Activated CD8-positive, alpha-beta T cell treated with anti-CD3 and anti-CD28 coated beads, Interleukin-2, amount 10 ng/mL, durations not matched to agents 7 days and 5 days (primary cell): ENCODE measurements at places on chromosomes 2 and 18. TPM values are rescaled to one million over a fixed set of nuclear protein-coding genes. Genes with fewer than 3 reads are reported as not detected.

DNA sequence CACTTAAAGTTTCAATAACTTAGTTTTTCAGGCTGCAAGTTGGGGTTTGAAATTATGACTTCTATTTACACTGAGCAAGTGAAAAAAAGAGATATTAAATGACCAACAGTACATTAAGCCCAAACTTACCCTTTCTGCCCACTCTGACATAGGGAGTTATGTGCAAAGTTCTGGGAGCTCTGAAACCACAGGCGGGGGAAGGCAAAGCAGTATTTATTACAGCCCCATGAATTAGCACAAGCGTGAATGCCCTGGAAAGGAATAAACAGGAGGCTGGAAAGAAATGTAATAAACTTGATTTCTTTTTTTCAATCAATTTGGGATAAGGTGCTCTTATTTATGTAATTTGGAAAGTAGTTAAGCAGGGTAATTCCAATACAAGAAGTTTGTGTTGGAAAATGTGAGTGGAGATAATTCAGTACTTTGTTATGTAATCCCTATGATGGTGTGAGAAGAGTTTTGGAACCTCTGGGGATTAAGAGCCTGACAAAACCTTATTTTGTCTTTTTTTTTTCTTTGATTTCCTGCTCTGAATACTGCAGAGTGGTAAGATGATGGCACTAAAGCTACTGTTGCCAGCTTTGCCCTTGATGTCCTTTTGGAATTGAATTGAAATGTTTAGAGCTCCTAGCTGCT, 351.5 kb downstream of the ARHGAP15 start:
- no peak for DNase-seq
- H3K27ac ChIP-seq: no peak overlapping the region
- no peak overlapping the region for H3K4me3 ChIP-seq
- no peaks in the 10 kb centered on the region for H3K4me1 ChIP-seq

Gene RRM2
- 571 TPM for total RNA-seq

Gene ATG4B
- total RNA-seq: 81.2 TPM

DNA sequence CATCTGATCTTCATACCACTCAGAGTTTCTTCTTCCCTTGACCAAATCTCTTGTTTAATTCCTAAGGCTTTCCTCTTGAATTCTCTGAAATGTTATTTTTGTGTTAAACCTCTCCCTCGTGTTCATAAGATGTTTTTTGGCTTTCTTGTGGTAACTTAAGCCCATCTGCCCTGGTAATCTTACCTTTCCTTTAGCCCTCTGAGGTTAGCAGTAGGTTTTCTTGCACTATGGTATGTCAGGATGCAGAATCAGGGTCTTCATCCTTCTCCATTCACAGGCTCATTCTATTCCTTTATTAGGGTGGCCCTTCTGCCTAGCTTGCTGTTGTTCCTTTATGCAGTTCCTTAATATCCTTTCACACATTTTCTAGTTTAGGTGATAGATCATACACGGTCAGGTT, 24.1 kb downstream of the GIGYF2 start:
- DNase-seq: no peak
- H3K36me3 ChIP-seq: peaks cover 61% of the 10 kb centered on the region
- H3K4me3 ChIP-seq: peak overlapping the region; percentile 29
- H3K4me1 ChIP-seq: peaks cover 46% of the 10 kb centered on the region
- H3K27me3 ChIP-seq: no peaks in the 10 kb centered on the region

DNA sequence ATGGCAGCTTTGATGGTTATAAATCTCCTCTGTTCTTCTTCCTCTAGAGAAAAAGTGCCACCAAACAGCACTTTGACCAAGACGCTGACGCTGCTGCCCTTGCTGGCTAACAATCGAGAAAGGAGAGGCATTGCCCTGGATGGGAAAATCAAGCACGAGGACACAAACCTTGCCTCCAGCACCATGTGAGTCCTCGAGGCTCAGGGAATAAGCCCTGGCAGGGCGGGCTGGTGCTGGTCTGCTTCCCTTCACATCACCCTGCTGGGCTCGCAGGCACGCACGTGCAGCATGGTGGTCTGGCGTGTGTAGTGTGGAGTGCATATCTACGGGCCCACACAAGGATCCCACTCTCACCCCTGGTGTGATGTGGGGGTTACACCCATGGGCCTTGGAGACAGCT, 19.4 kb upstream of the DGKD start:
- peaks cover 6% of the 10 kb centered on the region for H3K27me3 ChIP-seq
- H3K4me3 ChIP-seq: no peak overlapping the region
- H3K4me1 ChIP-seq: peaks cover 68% of the 10 kb centered on the region
- peaks cover 6% of the 10 kb centered on the region for H3K36me3 ChIP-seq

DNA sequence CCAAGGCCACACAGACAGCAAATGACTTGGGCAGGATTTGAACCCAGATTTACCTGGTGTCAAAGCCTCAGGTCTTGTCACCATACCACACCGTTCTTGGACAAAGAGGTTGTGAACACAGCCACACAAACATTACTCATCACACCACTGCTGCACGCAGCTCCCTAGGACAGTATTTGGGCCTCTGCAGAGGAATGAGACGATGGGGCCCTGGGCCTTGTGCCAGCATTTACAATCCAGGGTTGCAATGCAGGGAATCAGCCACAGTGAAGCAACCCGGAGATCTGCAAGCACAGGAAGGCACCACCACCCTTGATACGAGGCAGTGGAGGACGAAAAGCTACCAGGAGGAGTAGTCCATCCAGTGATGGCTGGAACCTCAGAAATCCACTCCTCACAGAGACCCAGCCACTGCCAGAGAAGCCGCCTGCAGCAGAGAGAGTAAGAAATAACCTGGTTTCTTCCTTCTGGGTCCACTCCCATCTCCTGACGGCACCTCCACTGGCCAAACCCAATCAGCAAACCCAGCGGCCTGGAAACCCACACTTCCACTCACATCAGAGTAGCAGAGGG, 3.7 kb upstream of the MTCL1 start:
- H3K4me3 ChIP-seq: no peak overlapping the region
- no peaks in the 10 kb centered on the region for H3K36me3 ChIP-seq
- no peak overlapping the region for H3K27ac ChIP-seq
- H3K27me3 ChIP-seq: peaks cover 40% of the 10 kb centered on the region

DNA sequence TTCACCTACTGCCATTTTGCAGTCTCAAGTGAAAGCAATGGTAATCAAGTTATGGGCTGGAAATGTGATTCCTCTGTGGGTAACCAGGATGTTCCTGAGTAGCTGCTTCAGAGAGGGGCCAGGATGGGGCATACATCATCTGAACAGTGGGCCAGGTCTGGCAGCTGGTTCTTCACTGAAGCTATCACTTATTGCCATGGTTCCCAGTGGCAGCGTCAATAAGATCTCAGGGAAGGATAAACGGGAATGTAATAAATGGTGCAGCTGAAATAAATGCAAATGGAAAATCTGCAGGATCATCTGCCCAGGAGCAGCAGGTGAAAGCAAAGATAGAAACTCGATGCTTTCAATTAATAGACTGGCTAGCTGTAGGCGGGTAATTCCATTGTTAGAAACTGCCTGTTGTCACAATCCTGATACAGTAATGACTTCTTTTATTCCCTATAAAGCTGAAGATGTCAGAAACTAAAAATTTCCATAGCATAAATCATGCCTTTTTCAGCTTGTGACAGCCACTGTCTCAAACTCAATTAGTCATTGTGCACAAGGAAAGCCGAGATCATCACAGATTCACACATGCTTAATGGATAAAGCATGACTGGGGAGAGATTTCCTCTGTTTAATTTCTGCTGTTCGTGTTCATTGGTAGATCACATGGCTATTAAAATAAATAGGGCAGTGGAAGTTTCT, 56.2 kb upstream of the CCDC85A start:
- H3K27me3 ChIP-seq: no peaks in the 10 kb centered on the region
- H3K27ac ChIP-seq: no peak overlapping the region
- H3K4me1 ChIP-seq: no peaks in the 10 kb centered on the region

DNA sequence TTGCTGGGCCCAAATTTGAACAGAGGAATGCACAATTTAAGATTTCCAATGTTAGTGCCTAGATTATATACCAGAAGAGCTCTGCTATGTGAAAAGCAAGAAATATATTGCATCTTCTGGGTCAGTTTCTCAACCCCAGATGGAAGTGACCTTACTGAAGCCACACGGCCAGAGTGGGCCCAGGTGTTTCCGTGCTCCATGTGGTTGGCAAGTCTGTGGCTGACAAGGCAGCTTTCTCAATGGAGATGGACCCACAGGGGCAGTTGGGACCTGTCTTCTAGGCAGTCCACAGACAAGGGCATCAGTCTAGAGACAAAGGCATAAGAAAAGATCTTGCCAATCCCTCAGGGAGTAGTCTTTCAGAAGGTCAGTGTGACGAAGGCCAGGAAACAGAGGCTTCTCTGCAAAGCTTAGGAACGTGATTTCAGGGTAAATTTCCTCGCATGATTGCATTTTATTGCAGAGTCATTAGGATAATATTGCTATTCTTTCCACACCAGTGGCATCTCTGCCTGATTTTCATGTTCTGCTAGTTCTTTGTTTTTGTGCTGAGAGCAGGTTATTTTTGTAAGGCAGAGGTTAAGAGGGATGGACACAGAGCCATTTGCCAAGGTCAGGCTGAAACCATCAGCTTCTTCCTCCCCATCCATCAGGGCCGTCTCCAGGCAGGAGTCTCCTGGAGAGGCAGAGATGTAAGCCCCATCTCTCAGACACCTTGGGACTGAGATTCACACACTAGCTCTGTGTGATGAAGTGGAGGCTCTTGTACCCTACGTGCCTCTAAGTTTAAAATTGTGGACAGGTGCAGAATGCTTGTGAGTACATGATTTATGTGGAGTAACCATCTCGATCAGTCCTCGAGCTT, 202.1 kb downstream of the ANKRD30B start:
- no peaks in the 10 kb centered on the region for H3K36me3 ChIP-seq
- DNase-seq: no peak
- no peak overlapping the region for H3K27ac ChIP-seq
- H3K4me1 ChIP-seq: no peaks in the 10 kb centered on the region
- no peaks in the 10 kb centered on the region for H3K27me3 ChIP-seq

Gene PAX8
- 0.21 TPM for total RNA-seq

DNA sequence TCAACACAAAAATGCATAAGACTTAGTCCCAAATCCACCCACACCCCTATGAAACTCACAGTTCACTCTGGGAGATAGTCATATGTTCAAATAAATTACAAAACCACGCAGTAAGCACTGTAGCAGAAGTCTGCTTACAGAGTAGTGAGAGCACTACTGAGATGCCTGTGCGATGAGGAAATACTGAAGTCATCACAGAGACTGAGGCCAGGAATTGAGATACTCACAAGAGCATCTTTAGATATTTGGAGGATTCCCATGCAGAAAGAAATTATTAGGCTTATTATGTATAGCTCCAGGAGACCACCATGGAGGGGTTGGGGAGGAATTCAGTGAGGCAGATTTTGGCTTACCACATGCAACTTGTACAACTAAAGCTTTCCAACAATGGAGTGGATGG, 82.3 kb downstream of the ANTXR1 start:
- peaks cover 21% of the 10 kb centered on the region for H3K27me3 ChIP-seq
- no peaks in the 10 kb centered on the region for H3K4me1 ChIP-seq

GRCh38 chr2:40466935-40467572, 15.2 kb upstream of the SLC8A1 start:
- DNase-seq: no peak
- no peak overlapping the region for H3K4me3 ChIP-seq
- no peaks in the 10 kb centered on the region for H3K36me3 ChIP-seq
- H3K27me3 ChIP-seq: no peaks in the 10 kb centered on the region
- no peak overlapping the region for H3K27ac ChIP-seq

Gene LOXHD1
- total RNA-seq: 0.47 TPM

DNA sequence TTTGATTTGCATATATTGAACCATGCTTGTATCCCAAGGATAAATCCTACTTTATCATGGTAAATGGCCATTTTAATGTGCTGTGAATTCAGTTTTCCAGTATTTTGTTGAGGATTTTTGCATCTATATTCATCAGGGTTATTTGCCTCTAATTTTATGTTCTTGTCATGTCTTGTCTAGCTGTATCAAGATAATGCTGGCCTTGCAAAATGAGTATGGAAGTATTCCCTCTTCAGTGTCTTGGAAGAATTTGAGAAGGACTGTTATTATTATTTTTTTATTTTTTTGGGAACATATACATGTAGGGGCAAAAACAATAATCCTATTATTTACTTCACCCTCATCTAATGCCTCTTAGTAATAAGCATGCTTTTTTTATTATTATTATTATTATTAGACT, 398.0 kb upstream of the KCNH7 start:
- no peak overlapping the region for H3K27ac ChIP-seq
- H3K4me1 ChIP-seq: no peaks in the 10 kb centered on the region
- H3K4me3 ChIP-seq: no peak overlapping the region
- H3K36me3 ChIP-seq: no peaks in the 10 kb centered on the region
- no peak for DNase-seq
- H3K27me3 ChIP-seq: no peaks in the 10 kb centered on the region

Gene GNLY
- 136 TPM for total RNA-seq

GRCh38 chr2:217939629-217940245, 63.1 kb downstream of the TNS1 start:
- peaks cover 25% of the 10 kb centered on the region for H3K27me3 ChIP-seq
- no peaks in the 10 kb centered on the region for H3K36me3 ChIP-seq
- no peak for DNase-seq
- H3K27ac ChIP-seq: no peak overlapping the region

GRCh38 chr18:27184115-27185024, 738 bp downstream of the CHST9 start:
- H3K4me1 ChIP-seq: no peaks in the 10 kb centered on the region
- no peak overlapping the region for H3K27ac ChIP-seq
- peaks cover 2% of the 10 kb centered on the region for H3K36me3 ChIP-seq
- peaks cover 15% of the 10 kb centered on the region for H3K27me3 ChIP-seq

DNA sequence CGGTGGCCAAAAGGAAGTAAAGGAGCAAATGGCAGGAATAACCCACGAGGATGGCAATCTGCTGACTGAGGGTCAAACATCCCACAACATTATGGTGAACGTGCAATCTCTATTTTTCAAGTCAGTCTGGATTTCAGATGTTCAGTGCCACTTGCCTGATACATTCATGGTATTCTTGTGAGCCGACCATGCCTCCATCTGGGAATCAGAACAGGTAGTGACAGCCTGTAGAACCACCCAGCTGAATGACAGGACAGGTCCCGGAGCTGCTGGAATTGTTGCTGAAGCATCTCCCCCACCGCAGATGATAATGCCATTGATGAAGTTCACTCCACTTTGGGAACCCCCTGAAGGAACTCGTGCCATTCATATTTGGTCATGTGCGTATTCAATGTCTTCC, 123.2 kb downstream of the CAPN13 start:
- H3K27ac ChIP-seq: no peak overlapping the region
- peak; percentile 8 for DNase-seq
- no peaks in the 10 kb centered on the region for H3K36me3 ChIP-seq

Gene C2orf78
- not detected for total RNA-seq

GRCh38 chr2:37481244-37481643, 136.8 kb downstream of the QPCT start:
- no peak for DNase-seq
- no peak overlapping the region for H3K4me3 ChIP-seq
- no peaks in the 10 kb centered on the region for H3K36me3 ChIP-seq
- no peaks in the 10 kb centered on the region for H3K27me3 ChIP-seq
- no peak overlapping the region for H3K27ac ChIP-seq
- H3K4me1 ChIP-seq: no peaks in the 10 kb centered on the region

Gene ANKRD29
- total RNA-seq: not detected

Gene SERPINB13
- total RNA-seq: not detected

Gene REEP1
- total RNA-seq: 0.21 TPM

Gene CXCR1
- 0.55 TPM for total RNA-seq

GRCh38 chr2:44623622-44624351, 262.0 kb downstream of the CAMKMT start:
- no peak for DNase-seq
- no peaks in the 10 kb centered on the region for H3K36me3 ChIP-seq
- no peak overlapping the region for H3K4me3 ChIP-seq
- H3K4me1 ChIP-seq: no peaks in the 10 kb centered on the region
- no peaks in the 10 kb centered on the region for H3K27me3 ChIP-seq

Gene CCDC138
- 10.5 TPM for total RNA-seq

Gene BBS5
- 1.9 TPM for total RNA-seq

Gene REG3G
- not detected for total RNA-seq

Gene HAAO
- total RNA-seq: 0.37 TPM

Gene HSPD1
- total RNA-seq: 336 TPM

Gene CTLA4
- 3.8 TPM for total RNA-seq
